ENCODE measurements at places on chromosomes 6 and 20.
A peak's percentile ranks its signal among the peaks of the same experiment; 100 is the strongest.

GRCh38 chr20:32231847-32232246, 24.2 kb downstream of the POFUT1 start:
- peak; percentile 31 for DNase-seq

DNA sequence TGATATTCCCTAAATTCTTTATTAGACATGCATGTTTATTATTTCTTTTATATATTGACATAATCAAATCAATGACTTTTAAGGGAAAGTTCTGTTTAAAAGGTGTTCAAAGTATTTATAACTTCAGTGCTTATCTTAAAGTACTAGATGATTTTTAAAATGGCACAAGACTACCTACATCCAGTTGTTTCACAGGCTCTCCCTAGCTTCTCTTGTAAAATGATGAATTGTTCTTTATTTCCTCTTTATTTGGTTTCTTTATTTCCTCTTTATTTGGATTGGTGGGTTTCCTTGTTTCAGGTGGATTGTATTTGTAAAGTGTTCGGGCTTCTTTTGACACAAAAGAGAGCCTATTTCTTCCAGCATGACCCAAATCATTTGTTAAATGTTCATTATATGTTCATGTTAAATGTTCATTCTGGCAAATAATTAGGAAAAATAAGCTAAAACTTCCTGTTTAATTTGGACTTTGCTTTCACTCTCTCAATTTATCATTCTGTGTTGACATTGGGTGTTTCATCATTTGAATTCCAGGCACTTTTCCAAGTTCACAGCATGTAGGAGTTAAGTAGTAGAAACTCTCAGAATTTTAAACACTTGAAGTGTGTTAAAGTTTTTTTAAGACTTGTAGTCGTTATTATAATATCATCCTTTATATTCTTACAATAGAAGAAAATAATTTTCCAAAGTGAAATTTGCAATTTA, 24.6 kb downstream of the MLIP start:
- no peak for DNase-seq

GRCh38 chr6:32047084-32047478, 8.9 kb downstream of the CYP21A2 start:
- no peak for DNase-seq

DNA sequence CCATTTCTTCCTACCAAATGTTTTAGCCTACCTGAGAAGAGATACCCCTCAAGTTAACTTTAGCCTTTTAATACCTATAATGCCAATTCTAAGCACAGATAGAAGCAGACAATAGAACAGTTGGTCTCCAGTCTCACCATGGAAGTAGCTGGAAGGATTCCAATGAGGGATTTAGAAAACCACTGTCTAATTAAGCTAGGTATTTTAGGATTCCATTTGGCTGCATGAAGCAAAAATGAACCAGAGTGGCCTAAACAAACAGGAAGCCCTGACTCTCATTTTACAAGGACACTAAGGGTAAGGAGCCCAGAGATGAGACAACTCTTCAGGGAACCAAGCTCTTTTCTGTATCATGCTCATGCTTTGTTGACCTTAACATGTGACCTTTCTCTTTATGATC, 199.2 kb downstream of the ALDH8A1 start:
- DNase-seq: no peak

GRCh38 chr20:10710991-10711775, 37.4 kb upstream of the JAG1 start:
- DNase-seq: no peak

DNA sequence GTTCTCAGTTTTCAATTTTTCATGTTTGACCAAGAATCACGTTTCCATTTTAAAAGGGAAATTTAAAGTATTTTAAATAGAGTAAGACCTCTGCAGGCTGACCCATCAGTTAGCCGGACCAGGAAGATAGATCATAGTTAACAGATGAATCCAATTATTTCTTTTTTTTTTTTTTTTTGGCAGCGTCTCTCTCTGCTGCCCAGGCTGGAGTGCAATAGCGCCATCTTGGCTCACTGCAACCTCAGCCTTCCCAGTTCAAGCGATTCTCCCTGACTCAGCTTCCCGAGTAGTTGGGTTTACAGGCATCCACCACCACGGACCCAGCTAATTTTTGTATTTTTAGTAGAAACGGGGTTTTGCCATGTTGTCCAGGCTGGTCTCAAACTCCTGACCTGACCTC, 256.7 kb upstream of the CNR1 start:
- no peak for DNase-seq

- DNase-seq: no peak
These were observed 28.8 kb downstream of the MTHFD1L start for GRCh38 chr6:150894191-150894744.

Data from naive thymus-derived CD8-positive, alpha-beta T cell (primary cell).